ENCODE measurements at places on chromosomes 7 and 10.

DNA sequence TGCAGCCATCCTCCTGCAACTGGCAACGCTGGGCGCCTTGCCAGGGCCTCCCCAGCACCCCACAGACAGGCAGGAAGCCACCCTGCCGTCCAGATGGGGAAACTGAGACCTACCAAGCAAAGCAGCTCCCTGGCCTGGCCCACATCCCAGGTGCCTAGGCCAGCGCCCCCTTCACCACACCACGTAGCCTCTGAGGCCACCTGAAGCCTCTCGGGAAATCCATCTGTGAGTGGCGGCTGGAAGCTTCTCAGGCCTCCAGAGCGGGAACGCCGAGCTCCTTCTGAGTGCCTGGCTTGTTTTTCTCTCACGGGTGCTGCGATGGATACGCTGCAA is 58.7 kb downstream of the UNCX start:
- DNase-seq, result no peak

GRCh38 chr10:79413196-79413595 is 32.2 kb downstream of the ZCCHC24 start:
- DNase-seq, result no peak

GRCh38 chr7:86942081-86942480 is 117.4 kb downstream of the ELAPOR2 start:
- no peak for DNase-seq

GRCh38 chr7:112882991-112883390 is 92.8 kb upstream of the TMEM168 start:
- DNase-seq, result no peak

DNA sequence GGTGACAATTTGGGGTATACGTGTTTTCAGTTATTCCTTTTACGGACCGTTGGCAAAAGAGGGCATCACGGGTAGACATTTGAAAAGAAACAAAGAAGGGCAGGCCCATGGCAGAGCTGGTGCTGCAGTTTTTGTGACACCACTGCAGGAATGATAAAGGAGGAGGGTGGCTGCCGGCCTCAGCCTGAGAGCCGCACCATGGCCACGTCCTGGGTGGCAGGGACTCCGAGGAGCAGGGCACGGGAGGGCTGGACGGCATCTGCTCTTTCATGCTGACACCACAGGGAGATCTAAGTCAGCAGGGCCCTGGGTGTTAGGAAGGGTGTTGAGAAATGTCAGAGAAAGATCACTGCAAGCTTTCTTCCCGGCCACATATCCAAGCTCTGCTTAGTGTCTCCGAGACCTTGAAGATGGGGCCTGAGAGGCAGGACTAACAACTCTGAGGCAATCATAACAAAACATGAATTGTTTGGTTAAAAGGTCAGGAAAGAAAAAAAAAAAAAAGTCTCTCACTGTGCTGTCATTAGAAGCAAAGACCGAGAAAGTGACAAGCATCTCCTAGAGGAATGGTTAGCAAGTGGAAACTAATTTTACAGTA is 36.6 kb downstream of the INSYN2A start:
- no peak for DNase-seq

- DNase-seq, result no peak
Observed at GRCh38 chr7:952548-953441, 1.7 kb downstream of the ADAP1 start.

- DNase-seq, result no peak
Observed at GRCh38 chr10:17344206-17344605, 110.2 kb downstream of the ST8SIA6 start.

DNA sequence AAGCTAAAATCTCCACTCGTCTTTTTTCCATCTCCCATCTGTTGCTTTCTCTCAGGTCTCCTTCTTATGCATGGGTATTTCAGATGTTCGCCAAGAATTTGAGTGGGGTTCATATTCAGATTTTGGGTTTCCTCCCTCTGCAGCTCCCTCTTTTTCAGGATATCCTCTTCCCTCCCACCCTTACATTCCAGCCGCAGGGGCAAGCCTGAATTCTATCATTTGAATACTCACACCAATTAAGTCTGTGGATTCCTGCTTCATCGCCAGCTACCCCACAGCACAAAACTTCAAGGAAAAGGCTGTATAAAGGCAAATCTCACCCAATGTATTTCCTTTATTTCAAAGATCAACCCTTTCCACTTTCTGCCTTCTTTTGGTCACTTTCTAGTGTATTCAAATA is 41.6 kb upstream of the FOXI2 start:
- no peak for DNase-seq

- DNase-seq, result no peak
Observed at GRCh38 chr7:44235582-44236332, 35.0 kb downstream of the YKT6 start.

DNA sequence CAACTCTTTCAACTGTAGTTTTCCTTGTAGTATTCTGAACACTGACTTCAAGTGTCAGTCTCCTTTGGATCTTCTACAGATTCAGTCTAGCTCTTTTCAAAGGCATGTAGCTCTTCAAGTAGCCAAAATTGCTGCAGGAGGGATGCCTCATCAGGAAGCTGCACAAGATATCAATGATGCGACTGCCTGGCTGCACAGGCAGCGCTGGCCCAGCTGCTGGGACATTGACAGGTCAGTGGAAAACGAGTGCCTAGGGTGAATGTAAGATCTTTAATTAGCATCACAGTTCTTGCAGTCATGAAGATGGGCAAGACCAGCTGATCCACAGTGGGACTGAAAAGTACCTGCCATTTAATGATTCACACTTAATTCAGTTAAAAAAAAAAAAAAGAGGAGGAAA is 167.6 kb downstream of the ANK3 start:
- no peak for DNase-seq

DNA sequence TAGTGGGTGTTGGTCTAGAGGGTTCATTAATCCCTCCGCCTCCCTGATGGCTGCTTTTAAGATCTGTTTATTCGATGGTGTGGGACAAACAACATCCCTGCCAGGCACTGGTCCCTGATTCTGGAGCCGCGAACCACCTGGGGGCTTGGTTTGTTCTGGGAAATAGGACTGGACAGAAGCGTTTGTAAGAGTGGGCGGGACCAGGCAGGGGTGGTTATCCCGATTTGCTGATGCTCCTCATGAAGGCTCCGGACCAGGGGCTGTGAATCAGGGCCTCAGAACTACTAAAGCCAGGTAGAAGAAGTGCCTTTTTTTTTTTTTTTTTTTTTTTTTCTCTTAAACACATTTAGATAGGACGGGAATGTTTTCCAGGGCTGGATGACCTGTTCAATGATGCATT is 273.4 kb downstream of the WDR37 start:
- no peak for DNase-seq

DNA sequence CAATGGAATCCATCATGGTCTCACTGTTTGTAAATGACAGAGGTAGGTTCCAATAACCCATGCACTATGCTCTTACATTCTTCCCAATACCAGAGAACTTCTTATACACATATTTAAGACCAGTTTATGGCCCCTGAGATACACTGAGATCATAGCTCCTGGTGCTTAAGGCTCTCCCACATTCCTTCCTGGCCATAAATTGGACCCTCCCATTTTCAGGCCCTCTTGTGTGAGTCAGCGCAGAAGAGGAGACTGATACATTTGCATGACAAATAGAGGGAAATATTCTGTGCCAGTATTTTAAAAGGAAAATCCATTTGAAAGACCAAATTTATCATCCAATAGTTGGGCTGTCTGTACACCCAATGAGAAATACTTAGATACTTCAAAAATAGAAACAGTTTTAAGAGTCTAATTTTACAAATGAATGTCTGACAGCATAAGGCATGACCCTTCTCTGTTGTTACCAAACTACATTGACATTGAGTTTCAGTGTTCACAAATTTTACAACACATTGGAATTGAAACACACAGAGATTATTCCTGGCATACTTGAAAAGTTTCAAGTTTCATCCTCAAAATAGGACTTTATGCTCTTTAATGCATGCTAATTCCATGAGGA is 35.3 kb downstream of the SLC16A9 start:
- DNase-seq, result no peak

- no peak for DNase-seq
Observed at GRCh38 chr10:100391163-100392002, 44.4 kb downstream of the SCD start.

DNA sequence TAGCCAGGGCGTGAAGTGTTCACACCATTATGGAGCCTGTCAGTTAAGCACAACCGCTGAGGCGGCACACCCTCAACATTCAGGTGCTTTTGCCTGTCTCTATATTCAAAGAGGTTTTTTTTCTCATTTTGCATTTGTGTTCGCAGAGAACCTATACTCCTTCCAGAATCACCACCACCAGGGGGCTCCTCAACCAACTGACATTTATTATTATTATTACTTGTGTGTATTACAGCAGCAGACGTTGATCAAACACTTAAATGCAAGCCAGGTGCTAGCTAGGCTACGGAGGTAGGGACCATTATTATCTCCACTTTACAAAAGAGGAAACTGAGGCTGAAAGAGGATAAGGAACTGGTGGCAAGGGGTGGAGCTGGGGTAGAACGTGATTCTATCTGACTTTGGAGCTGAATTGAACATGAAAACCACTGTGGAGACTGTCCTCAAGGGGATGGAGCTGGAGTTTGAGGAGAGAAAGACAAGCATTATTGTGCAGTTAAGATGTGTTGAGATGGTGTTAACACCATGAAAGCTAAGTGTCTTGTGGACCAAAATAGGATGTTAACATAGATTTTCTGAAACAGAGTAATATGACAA is 133.8 kb upstream of the PLXNA4 start:
- peak; percentile 19 for DNase-seq

DNA sequence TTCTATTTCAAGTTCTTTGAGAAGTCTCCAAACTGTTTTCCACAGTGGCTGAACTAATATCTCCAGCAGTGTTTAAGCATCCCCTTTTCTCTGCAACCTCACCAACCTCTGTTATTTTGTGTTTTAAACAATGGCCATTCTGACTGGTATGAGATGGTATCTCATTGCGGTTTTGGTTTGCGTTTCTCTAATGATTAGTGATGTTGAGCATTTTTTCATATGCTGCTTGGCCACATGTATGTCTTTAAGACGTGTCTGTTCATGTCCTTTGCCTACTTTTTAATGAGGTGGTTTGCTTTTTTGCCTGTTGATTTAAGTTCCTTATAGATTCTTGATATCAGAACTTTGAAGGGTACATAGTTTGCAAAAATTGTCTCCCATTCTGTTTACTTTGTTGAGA is 156.6 kb upstream of the IMMP2L start:
- no peak for DNase-seq

DNA sequence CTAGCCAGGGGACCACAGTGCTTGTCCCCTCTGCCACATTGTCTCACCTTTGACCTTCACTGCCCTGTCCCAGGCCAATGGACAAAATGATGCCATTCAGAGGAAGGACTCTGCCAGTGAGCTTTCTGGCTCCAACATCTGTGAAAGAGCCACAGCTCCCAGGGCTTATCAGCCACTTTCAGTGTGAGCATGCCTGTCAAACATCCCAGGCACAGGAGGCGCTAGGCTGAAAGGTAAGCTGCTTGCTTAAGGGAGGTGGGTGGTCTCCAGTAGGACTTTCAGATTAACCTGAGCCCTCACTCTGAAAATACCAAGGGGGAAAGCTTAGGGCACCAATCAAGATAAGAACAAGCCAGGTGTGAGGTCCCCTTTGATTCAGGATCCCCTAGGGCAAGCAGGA is 59.8 kb upstream of the GDF10 start:
- DNase-seq, result no peak

- DNase-seq, result no peak
Observed at GRCh38 chr10:100480002-100480401, 17.2 kb downstream of the WNT8B start.

DNA sequence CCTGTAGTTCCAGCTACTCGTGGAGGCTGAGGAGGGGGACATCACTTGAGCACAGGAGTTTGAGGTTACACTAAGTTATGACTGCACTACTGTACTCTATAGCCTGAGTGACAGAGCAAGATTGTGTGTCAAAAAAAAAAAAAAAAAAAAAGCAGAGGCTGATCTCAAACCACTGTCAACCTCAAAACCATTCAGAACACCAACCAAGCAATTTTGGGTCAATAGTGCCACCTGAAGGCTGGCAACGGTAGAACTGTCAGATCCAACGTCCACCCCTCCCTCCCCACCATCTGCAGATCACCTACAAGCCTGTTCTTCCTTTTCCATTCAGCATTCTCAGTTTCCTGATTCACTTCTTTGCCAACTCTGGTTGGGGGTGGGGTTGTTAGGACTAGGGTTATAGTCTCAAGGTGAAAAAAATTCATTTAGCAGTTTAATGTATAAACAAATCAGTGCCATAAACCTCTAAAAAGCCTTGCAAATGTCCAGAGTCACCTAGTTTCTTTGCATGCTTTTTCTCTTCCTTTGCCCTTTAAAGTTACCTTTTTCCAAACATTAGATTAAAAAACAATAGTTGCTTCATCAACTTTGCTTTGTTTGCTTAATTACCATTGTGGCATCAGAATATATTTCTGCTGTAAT is 2.6 kb downstream of the MRPS33 start:
- DNase-seq, result peak; percentile 77

GRCh38 chr10:131733596-131733995 is 167.2 kb upstream of the PPP2R2D start:
- no peak for DNase-seq

DNA sequence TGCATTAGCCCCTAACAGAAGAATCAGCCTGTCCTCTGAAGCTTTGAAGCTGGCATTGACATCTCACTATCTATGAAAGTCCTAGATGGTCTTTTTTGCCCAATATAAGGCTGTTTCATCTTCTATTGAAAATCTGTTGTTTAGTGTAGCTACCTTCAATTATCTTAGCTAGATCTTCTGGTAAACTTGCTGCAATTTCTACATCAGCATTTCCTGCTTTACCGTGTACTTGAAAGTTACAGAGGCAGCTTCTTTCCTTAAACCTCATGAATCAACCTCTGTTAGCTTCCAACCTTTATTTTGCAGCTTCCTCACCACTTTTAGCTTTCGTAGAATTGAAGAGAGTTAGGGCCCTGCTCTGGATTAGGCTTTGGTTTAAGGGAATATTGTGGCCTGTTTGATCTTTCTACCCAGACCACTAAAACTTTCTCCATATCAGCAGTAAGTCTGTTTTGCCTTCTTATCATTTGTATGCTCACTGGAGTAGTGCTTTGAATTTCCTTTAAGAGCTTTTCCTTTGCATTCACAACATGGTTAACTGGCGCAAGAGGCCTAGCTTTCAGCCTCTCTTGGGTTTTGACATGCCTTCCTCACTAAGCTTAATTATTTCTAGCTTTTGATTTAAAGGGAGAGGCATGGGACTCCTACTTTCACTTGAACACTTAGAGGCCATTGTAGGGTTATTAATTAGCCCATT is 32.5 kb downstream of the ARID5B start:
- DNase-seq, result no peak

- no peak for DNase-seq
Observed at GRCh38 chr10:47104151-47104605, 192.9 kb downstream of the PTPN20 start.

DNA sequence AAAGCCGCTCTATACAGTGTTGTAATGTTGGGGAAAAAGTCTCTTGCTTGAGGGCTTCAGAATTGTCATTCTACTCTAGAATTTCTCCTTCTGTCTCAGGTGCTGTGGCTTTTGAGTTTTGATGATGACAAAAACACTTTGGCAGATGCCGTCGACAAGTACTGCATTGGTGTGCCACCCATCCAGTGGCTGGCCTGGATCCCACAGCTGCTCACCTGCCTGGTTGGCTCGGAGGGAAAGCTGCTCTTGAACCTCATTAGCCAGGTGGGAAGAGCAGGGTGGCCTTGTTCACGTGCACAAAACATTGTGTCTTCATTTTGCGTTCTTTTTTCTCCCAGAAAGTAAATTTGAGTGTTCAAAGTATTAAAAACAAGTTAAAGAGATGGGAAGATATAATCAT is 112.0 kb downstream of the TRRAP start:
- no peak for DNase-seq

- DNase-seq, result no peak
Observed at GRCh38 chr10:58969576-58969975, 206.9 kb upstream of the PHYHIPL start.
